ENCODE measurements at places on chromosomes 2 and 18.

- no peak for DNase-seq
Observed at GRCh38 chr18:44568342-44568741, 112.3 kb upstream of the SETBP1 start.

DNA sequence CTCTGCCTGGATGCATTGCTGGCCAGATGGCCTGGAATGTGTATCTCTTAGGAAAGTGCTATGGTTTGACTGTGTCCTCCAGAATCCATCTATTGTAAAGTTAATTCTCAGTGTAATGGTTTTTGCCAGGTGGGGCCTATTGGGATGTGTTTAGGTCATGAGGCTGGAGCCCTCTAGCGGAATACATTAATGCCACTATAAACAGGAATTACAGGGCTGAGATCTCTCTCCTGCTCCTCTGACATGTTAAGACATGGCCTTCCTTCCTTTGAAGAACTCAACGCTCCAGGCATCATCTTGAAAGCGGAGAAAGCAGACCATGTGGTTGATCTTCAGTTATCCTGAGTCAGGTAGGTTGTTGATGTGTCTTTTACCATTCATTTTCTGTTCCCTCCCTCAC, 276.4 kb downstream of the RPIA start:
- DNase-seq = no peak

DNA sequence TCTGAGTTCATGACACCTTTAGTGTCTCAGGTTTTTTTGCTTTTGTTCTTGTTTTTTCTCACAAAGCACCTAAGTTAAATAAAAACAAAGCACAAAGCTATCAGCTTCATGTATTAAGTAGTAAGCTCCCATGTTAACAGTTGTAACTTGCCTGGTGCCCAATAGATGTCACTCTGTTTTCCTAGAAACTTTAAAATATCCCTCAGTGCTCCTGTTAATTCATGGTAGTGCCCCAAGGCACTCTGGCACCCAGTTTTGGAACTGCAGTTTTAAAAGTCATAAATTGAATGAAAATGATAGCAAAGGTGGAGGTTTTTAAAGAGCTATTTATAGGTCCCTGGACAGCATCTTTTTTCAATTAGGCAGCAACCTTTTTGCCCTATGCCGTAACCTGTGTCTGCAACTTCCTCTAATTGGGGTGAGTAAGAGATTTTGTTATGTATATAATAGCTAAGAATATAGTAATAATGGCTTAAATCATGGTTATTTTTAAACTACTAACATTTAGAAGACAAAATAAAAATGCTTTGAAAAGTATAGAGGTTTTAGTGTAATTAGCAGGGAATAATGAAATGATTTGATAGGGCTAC, 555.0 kb upstream of the TMEFF2 start:
- DNase-seq = no peak

DNA sequence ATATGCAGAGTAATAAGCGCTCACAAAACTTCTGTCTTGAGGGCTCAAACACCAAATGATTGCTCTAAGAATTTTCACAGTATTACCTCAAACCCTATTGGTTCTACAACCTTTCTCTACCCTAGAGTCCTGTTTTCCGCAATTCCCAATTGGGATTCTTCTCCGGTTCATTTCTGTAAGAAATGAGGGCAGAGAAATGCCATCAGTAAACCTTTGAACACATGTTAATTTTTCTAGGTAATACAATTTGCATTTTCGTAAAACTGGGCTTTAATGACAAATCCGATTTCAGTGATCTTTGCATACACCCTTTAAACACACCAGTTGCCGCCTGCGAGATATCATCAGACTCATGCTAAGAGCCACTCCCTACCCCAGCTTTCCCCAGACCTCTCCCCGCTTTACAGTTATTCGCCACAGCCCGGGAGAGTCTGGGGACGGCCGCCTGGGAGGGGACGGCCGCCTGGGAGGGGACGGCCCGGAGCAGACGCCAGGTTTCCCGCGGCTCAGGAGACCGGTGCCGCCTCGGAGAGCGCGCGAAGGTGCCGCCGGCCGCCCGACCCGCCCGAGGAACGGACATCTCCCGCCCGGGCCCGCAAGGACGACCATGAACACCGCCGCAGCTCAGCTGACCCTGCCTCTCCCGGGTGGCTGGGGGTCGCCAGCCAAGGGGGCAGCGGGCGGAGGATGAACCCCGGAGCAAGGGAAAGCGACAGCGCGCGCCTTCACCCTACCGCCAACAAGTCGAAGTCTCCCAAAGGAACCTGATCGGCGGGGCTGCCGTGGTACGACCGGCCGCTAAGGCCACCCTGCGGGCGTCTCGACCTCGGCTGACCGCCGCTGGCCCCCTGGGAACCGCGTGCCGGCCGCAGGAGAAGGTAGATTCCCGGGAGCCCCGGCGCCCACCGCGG, 463 bp downstream of the SMC6 start:
- peak; percentile 7 for DNase-seq

DNA sequence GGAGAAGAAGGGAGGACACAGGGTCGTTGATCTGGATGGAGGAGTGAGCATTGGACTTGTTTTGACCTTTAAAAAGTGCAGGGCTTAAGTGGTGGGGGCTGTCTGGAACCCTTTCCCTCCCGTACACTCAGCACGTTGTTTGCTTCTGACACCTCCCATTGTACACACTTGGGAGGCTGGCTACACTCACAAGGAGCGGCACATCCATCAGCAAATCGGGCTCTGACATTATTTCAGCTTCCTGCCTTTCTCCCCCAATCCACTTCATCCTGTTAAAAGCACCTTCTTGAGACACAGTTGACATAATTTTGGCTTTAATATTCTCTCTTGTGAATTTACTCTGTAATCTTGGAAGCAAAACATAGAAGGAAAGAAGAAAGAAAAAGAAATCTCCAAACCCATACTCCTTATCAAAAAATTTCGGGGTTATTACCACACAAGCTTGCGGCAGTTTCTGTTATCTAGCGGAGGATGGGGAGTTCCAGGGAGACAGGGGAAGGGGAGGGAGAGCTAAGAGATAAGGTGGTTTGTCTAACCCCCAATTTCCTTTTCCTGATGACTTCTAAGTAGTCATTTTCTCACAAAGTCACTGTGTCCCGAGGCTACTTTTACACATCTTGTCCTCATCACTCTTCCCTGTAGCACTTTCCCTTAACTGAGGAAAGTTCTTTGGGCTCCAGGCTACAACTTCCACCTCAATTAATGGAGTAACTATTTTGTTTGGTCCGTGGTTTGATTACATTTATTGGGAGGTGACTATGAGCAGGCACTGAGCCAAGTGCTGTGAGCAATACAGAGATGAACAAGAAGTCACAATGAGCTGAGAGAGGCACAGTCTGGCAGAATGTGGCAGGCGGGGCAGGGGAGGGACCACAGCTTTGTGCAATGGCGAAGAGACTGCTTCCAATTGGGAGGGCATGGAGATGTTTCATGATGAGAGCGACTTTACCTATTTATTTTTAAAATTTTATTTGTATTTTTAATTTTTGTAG, 240.1 kb upstream of the MEX3C start:
- no peak for DNase-seq

GRCh38 chr18:31512203-31512764, 14.3 kb downstream of the DSG2 start:
- no peak for DNase-seq

DNA sequence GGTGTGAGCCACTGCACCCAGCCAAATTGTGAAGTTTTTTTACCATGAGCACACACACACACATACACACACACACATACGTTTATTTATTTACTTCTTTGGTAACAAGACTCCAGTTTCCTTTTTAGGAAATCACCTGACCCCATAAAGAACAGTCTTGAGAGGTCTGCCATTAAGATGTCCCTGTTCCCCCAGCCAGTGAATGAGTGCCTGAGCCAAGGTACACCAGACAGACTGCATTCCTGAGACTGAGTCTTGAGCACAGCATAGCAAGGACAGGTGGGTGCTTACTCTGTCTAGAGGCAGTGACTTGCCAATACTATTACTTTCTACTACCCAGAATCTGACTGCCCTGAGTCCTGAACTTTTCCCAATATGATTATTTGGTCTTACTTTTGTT, 167.2 kb upstream of the SATB2 start:
- no peak for DNase-seq

GRCh38 chr2:230908595-230909191, 16.3 kb downstream of the GPR55 start:
- no peak for DNase-seq

DNA sequence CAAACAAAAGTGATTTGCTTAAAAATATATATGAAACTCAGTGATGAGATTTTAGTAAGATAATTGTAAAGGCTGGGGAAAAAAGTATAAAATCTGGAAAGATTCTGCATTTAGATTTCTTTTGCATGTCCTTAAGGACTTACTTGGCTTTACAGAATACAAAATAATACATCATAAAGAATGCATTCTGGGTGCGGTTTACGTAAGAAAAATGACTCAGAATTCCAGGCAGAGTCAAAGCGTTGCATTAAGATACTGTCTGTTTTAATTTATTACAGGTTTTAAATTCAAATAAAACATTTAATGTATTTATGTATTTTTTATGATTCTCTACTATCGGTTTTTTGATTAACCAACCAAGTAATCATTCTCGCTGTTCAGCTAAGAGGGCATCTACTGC, 178.0 kb downstream of the SH3BP4 start:
- no peak for DNase-seq

GRCh38 chr2:236847538-236848263, 238.0 kb upstream of the COPS8 start:
- no peak for DNase-seq

GRCh38 chr2:238507836-238508235, 81.1 kb downstream of the ASB1 start:
- DNase-seq = no peak

DNA sequence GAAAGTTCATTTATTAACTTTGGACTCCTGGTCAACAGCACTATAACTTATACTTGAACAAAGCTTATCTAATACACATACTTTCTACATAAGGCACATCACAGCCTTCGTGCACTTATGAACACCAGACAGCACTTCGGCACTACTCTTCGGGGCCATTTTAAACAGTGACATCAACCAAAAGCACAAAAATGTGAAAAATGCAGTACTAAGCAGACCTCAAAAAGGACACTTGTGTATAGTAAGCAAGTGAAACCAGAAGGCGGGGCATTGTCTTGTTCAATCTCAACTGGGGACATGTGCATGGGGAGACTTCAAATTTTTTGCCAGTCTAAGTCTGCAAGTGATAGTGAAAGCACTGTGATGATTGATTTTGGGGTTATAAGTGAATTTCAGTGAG, 163.0 kb downstream of the NCKAP5 start:
- DNase-seq = no peak

DNA sequence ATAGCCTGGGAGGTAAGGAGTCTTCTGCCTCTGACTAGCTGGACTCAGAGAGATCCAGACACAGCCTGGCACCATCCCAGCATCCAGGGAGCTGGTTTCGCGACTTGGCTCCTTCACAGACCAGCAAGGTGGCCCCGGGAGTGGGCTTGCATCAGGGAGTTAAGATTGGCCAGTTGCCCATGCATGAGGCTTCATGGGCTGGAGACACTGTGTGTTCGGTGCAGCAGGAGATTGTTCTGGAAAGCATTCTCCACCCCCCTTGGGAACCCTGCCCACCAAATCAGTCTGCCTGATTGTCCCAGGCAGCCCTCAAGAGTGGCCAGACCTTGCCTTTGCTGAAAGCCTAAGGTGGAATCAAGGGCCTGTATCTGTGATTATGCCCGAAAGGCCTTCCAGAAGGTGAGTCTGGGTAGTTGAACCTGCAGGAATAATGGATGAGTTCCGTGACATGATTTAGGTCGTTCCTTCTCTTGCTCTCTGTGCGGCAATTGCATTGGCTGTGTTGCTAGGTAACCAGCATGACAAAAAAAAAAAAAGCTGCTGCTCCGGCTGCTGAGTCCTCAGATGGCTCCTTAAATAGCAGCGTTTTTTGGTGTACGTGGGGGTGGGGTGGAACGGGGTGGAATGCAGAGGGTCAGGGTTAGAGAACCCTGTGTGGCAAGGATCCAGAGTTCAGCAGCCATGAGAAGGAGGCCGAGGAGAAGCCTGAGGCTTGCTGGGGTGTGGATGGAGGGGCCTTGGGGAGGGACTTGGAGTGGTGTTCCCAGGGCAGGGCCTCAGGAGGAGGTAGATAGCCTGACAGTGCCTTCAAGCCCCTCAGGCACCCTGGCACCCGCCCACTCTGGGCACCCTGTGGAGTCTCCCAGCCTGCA, 93.0 kb upstream of the MCFD2 start:
- DNase-seq = no peak

All from stimulated activated CD8-positive, alpha-beta memory T cell treated with anti-CD3 and anti-CD28 coated beads, Interleukin-12 subunit alpha, Interleukin-12 subunit beta, amount 100 ng/mL, for 1 hour (primary cell).